Activated T-helper 17 cell treated with anti-CD3 and anti-CD28 coated beads, Interleukin-2, amount 50 U/mL, for 72 hours (primary cell): ENCODE measurements at places on chromosomes 5 and 9.

- H3K4me3 ChIP-seq: no peak overlapping the region
- no peaks in the 10 kb centered on the region for H3K36me3 ChIP-seq
- H3K4me1 ChIP-seq: no peaks in the 10 kb centered on the region
- no peaks in the 10 kb centered on the region for H3K27me3 ChIP-seq
- H3K27ac ChIP-seq: no peak overlapping the region
Observed at GRCh38 chr5:140600096-140600495, 32.9 kb downstream of the CD14 start.

GRCh38 chr9:106755736-106756135 lies 107.2 kb upstream of the ZNF462 start:
- no peak for ATAC-seq
- H3K4me1 ChIP-seq: no peaks in the 10 kb centered on the region
- H3K27me3 ChIP-seq: no peaks in the 10 kb centered on the region
- no peak overlapping the region for H3K4me3 ChIP-seq
- no peaks in the 10 kb centered on the region for H3K36me3 ChIP-seq
- H3K27ac ChIP-seq: no peak overlapping the region

- H3K27ac ChIP-seq: no peak overlapping the region
- H3K36me3 ChIP-seq: no peaks in the 10 kb centered on the region
- peaks cover 15% of the 10 kb centered on the region for H3K4me1 ChIP-seq
- ATAC-seq: peak; percentile 44
- no peak overlapping the region for H3K4me3 ChIP-seq
- no peaks in the 10 kb centered on the region for H3K27me3 ChIP-seq
Observed at GRCh38 chr5:154284433-154284832, 93.9 kb downstream of the GALNT10 start.

DNA sequence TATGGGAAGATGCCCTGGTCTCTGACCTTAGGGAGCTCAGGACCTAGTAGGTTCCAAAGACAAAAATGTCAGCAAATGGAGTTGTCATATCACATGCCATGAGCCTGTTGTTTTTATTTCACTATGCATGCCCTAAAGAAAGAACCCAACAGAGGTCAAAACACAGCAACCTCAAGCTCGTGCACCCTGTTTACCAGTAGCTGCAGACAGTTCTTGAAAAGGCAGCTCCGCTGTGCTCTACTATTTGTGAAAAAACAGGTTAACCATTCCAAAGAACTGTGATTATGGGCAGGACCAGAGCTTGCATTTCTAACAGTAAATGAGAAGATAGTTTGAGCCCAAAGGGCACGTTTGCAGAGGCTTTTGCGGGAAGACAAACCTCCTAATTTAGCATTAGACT lies 22.8 kb downstream of the ITK start:
- no peaks in the 10 kb centered on the region for H3K27me3 ChIP-seq
- peaks cover 100% of the 10 kb centered on the region for H3K36me3 ChIP-seq
- ATAC-seq: no peak
- peak overlapping the region; percentile 84 for H3K27ac ChIP-seq
- H3K4me1 ChIP-seq: peaks cover 57% of the 10 kb centered on the region

DNA sequence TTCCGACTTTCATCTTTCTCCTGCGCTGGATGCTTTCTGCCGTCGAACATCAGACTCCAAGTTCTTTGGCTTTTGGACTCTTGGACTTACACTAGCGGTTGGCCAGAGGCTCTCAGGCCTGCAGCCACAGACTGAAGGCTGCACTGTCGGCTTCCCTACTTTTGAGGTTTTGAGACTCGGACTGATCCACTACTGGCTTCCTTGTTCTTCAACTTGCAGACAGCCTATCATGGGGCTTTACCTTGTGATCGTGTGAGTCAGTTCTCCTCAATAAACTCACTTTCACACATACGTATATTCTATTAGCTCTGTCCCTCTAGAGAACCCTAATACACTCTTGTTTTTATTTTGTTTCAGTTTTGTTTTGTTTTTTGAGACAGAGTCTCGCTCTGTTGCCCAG lies 10.3 kb downstream of the FKBP15 start:
- no peaks in the 10 kb centered on the region for H3K27me3 ChIP-seq
- peaks cover 16% of the 10 kb centered on the region for H3K4me1 ChIP-seq
- H3K27ac ChIP-seq: no peak overlapping the region
- no peak for ATAC-seq
- H3K4me3 ChIP-seq: no peak overlapping the region

DNA sequence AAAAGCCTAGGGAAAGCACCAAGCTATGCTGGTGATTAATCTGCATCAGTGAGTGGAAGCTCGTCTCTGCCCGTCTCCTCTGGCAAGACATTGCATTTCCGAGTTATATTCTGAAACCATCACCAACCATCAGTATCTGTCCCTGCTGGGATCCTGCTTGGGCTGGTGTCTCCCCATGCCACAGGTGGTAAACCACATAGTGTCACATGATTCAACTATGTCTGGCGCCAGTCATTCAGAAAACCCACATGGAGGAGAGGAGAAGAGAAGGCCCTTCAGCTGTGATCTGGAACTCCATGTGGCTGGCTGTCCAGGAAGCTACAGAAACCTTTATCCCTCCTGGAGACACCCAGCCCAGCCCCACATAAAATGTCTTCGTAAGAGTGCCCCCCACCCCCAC lies 4.8 kb downstream of the IL9 start:
- peaks cover 13% of the 10 kb centered on the region for H3K4me1 ChIP-seq
- peak; percentile 96 for ATAC-seq
- H3K27me3 ChIP-seq: peaks cover 19% of the 10 kb centered on the region
- peak overlapping the region; percentile 23 for H3K4me3 ChIP-seq
- H3K27ac ChIP-seq: no peak overlapping the region

DNA sequence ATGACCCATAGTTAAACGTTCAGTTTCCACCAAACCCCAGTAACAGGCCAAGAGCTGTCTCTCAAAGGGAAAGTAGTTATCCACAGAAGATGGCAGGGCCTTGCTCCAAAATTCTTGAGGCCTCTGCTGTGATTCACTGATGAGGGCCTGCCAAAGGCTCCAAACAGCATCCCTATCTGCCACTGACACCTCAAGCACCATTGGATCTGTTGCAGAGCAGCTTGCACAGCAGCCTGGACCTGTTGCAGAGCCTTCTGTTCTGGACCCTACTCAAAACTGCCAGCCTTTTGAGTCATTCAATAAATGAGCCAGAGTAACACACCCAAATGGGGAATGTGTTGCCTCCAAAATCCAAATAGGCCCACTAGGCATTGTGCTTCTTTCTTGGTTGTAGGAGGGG lies 741.5 kb upstream of the RGMB start:
- no peaks in the 10 kb centered on the region for H3K4me1 ChIP-seq
- no peaks in the 10 kb centered on the region for H3K36me3 ChIP-seq
- H3K27me3 ChIP-seq: no peaks in the 10 kb centered on the region
- no peak overlapping the region for H3K27ac ChIP-seq
- ATAC-seq: no peak

GRCh38 chr9:110329639-110330230 lies 7.9 kb downstream of the TXNDC8 start:
- H3K27ac ChIP-seq: no peak overlapping the region
- H3K36me3 ChIP-seq: no peaks in the 10 kb centered on the region
- H3K4me3 ChIP-seq: no peak overlapping the region
- H3K4me1 ChIP-seq: no peaks in the 10 kb centered on the region
- peaks cover 4% of the 10 kb centered on the region for H3K27me3 ChIP-seq

- H3K36me3 ChIP-seq: no peaks in the 10 kb centered on the region
- no peak overlapping the region for H3K4me3 ChIP-seq
- no peaks in the 10 kb centered on the region for H3K27me3 ChIP-seq
- no peak for ATAC-seq
Observed at GRCh38 chr5:80289320-80289719, 30.5 kb upstream of the SPZ1 start.

DNA sequence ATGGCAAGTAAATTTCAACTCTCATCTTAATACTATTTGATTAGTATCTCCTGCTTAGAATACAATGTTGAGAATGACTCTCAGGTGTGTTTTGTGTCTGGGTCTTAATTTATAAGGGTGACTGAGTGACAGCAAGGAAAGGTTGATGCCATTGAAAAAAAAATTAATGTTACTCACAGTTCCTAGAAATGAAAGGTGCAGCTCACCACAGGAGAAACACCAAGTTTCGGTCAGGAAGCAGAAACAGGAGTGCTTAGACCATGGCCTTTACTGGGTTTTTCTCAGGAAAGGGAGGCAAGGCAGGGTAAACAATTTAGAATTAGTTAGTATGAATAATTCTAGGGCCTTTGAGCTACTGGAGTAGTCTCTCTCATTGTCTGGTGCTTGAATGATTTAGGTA lies 159.2 kb upstream of the C9orf72 start:
- peak; percentile 75 for ATAC-seq
- H3K4me3 ChIP-seq: no peak overlapping the region
- H3K36me3 ChIP-seq: no peaks in the 10 kb centered on the region
- no peaks in the 10 kb centered on the region for H3K27me3 ChIP-seq
- no peaks in the 10 kb centered on the region for H3K4me1 ChIP-seq

- no peaks in the 10 kb centered on the region for H3K4me1 ChIP-seq
- no peak overlapping the region for H3K4me3 ChIP-seq
- no peaks in the 10 kb centered on the region for H3K27me3 ChIP-seq
- ATAC-seq: no peak
- no peaks in the 10 kb centered on the region for H3K36me3 ChIP-seq
Observed at GRCh38 chr9:2700398-2700797, 16.9 kb upstream of the KCNV2 start.

DNA sequence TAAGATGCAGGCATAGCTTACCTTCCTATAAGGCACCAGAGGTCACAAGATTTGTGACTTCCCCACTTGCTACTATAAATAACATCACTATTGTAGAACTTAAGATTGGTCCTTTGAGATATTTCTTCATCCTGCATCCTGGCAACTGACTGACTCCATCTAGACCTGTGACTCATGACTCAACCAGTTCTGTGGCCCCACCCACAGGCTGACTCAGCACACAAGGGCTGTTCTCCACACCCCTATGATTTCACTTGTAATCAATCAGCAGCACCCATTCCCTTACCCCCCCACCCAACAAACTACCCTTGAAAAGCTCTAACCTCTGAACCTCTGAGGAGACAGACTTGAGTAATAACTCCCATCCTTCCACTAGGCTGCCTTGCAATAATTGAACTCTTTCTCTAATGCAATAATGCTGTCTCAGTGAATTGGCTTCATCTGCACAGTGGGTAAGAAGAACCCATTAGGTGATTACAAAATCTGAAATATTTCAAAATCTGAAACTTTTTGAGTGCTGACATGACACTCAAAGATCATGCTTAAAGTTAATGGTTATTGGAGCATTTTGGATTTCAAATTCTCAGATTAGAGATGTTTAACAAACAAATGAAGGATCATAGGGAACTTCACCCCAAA lies 296.7 kb downstream of the ARL15 start:
- no peaks in the 10 kb centered on the region for H3K27me3 ChIP-seq
- no peak overlapping the region for H3K4me3 ChIP-seq
- H3K36me3 ChIP-seq: peaks cover 9% of the 10 kb centered on the region
- H3K4me1 ChIP-seq: no peaks in the 10 kb centered on the region
- ATAC-seq: peak; percentile 94

GRCh38 chr5:132411304-132412013 lies 41.9 kb downstream of the SLC22A5 start:
- peak; percentile 38 for ATAC-seq
- peaks cover 30% of the 10 kb centered on the region for H3K36me3 ChIP-seq
- no peaks in the 10 kb centered on the region for H3K27me3 ChIP-seq

GRCh38 chr9:133844881-133845410 lies 106.8 kb upstream of the SARDH start:
- no peak for ATAC-seq
- H3K4me3 ChIP-seq: no peak overlapping the region
- no peaks in the 10 kb centered on the region for H3K36me3 ChIP-seq
- H3K4me1 ChIP-seq: no peaks in the 10 kb centered on the region
- H3K27ac ChIP-seq: no peak overlapping the region

- H3K36me3 ChIP-seq: no peaks in the 10 kb centered on the region
- H3K4me1 ChIP-seq: no peaks in the 10 kb centered on the region
- H3K27ac ChIP-seq: no peak overlapping the region
- H3K4me3 ChIP-seq: no peak overlapping the region
- H3K27me3 ChIP-seq: no peaks in the 10 kb centered on the region
Observed at GRCh38 chr5:121698690-121699089, 153.0 kb upstream of the FTMT start.

GRCh38 chr9:21993893-21994555 lies at the start of gene CDKN2A:
Gene CDKN2A, minus strand, starts transcription at chr9:21994392.
- peak within 1 kb of the TSS; percentile 79 for H3K27ac ChIP-seq
- H3K27me3 ChIP-seq: peaks cover 4% of the 10 kb centered on the region
- H3K4me3 ChIP-seq: peak within 1 kb of the TSS; percentile 88
- H3K36me3 ChIP-seq: no peaks in the 10 kb centered on the region
- no peaks in the 10 kb centered on the region for H3K4me1 ChIP-seq

- peak overlapping the region; percentile 20 for H3K27ac ChIP-seq
- H3K36me3 ChIP-seq: no peaks in the 10 kb centered on the region
- ATAC-seq: peak; percentile 59
- peak overlapping the region; percentile 5 for H3K4me3 ChIP-seq
- H3K27me3 ChIP-seq: no peaks in the 10 kb centered on the region
- no peaks in the 10 kb centered on the region for H3K4me1 ChIP-seq
Observed at GRCh38 chr9:121322037-121322736, 47.9 kb downstream of the STOM start.

GRCh38 chr5:30574761-30575160 lies 618.7 kb upstream of the CDH6 start:
- H3K27ac ChIP-seq: no peak overlapping the region
- no peak for ATAC-seq
- no peaks in the 10 kb centered on the region for H3K4me1 ChIP-seq
- H3K36me3 ChIP-seq: no peaks in the 10 kb centered on the region
- H3K27me3 ChIP-seq: no peaks in the 10 kb centered on the region
- no peak overlapping the region for H3K4me3 ChIP-seq

GRCh38 chr5:172854451-172854871 lies 20.4 kb downstream of the ERGIC1 start:
- no peaks in the 10 kb centered on the region for H3K27me3 ChIP-seq
- no peak overlapping the region for H3K4me3 ChIP-seq
- H3K27ac ChIP-seq: peak overlapping the region; percentile 75
- ATAC-seq: peak; percentile 19
- no peaks in the 10 kb centered on the region for H3K36me3 ChIP-seq

GRCh38 chr9:91603932-91604331 lies 180.3 kb upstream of the NFIL3 start:
- H3K4me3 ChIP-seq: no peak overlapping the region
- H3K27me3 ChIP-seq: peaks cover 39% of the 10 kb centered on the region
